ENCODE measurements at places on chromosomes 13 and 19. TPM values are rescaled to one million over a fixed set of nuclear protein-coding genes. Genes with fewer than 3 reads are reported as not detected.

Gene DACT3
- total RNA-seq, result 7.1 TPM

Gene SULT2B1
- not detected for total RNA-seq

GRCh38 chr13:20495087-20496023, 30.3 kb downstream of the CRYL1 start:
- peak overlapping the region; percentile 35 for H3K27ac ChIP-seq
- DNase-seq, result peak; percentile 69
- H3K4me3 ChIP-seq, result peak overlapping the region; percentile 63
- H3K4me1 ChIP-seq, result peaks cover 4% of the 10 kb centered on the region
- no peaks in the 10 kb centered on the region for H3K36me3 ChIP-seq
- H3K27me3 ChIP-seq, result no peaks in the 10 kb centered on the region

Gene NXNL1
- not detected for total RNA-seq

Gene TMEM150B
- total RNA-seq, result not detected

Gene FARP1
- 56.6 TPM for total RNA-seq

DNA sequence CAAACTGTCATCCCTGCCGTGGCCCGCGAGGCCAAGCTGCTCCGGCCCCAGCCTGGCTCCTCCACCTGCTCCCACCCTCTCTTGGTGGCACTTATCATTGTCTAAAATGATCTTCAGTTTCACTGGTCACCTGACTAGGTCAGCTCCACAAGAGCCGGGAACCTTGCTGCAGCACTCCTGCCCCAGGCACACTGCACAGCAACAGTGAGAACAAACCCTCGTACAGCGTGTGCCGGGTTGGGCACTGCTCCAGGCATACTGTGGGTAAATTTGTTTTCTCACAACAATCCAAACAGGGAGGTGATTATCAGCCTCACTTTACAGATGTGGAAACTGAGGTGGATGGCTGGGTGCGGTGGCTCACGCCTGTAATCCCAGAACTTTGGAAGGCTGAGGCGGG, 8.9 kb downstream of the DEDD2 start:
- H3K36me3 ChIP-seq, result 0 out of 2 replicates have a peak, but pooled peaks cover 8% of the 10 kb centered on the region
- no peak for DNase-seq
- H3K27me3 ChIP-seq, result no peaks in the 10 kb centered on the region
- no peak overlapping the region for H3K4me3 ChIP-seq

- peak; percentile 75 for DNase-seq
- H3K4me1 ChIP-seq, result peaks cover 53% of the 10 kb centered on the region
- peak overlapping the region; percentile 19 for H3K4me3 ChIP-seq
These were observed 151.3 kb downstream of the LMO7 start for GRCh38 chr13:75787249-75787928.

Gene ZNF878
- total RNA-seq, result not detected

- H3K27ac ChIP-seq, result no peak overlapping the region
- no peaks in the 10 kb centered on the region for H3K36me3 ChIP-seq
- peaks cover 62% of the 10 kb centered on the region for H3K27me3 ChIP-seq
- DNase-seq, result no peak
- no peaks in the 10 kb centered on the region for H3K4me1 ChIP-seq
These were observed 129.0 kb downstream of the IRS2 start for GRCh38 chr13:109657395-109657794.

- H3K4me3 ChIP-seq, result no peak overlapping the region
- peak; percentile 39 for DNase-seq
These were observed 9.0 kb upstream of the JUND start for GRCh38 chr19:18290302-18291018.

DNA sequence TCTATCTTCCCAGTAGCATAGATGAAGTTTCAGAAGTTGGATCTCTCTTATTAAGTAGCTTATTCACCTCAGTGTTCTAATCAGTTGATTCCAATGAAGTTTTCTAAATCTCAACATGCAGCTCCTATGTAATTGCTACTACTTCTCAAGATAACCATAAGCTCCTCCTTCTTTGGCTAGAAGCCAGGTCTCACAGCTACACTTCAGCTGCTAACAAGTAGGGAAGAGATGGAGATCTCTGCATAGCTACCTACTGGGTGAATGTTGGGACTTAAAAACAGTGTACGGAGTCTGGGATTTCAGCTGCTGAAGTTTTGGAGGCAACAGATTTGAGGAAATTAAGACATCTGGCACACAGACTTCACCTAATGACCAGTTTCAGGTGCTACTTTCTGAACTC, 661.0 kb downstream of the SLITRK1 start:
- H3K4me3 ChIP-seq, result no peak overlapping the region
- peak overlapping the region; percentile 46 for H3K27ac ChIP-seq
- H3K36me3 ChIP-seq, result no peaks in the 10 kb centered on the region
- DNase-seq, result peak; percentile 5

Gene ADGRE3
- not detected for total RNA-seq

Measured in GM23248 (cell line).